Choroid plexus epithelial cell (primary cell): ENCODE measurements at places on chromosomes 7 and 10.

DNA sequence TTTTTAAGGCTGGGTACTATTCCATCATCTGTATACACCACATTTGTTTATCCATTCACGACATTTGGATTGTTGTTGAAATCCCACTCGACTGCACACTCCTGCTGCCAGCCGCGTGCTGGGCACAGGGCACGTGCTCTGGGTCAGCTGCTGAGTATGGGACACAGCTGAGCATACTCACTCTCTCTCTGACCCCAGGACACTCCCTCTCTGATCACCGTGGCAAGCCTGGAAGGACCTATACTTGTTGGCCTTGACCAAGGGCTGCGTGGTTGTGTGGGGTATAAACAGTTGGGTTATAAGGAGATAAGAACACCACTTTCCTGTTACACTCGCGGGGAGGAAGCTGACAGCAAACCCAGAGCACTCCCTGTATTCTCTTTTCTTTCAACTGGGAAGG, 153.0 kb upstream of the RHEB start:
- no peak for DNase-seq

DNA sequence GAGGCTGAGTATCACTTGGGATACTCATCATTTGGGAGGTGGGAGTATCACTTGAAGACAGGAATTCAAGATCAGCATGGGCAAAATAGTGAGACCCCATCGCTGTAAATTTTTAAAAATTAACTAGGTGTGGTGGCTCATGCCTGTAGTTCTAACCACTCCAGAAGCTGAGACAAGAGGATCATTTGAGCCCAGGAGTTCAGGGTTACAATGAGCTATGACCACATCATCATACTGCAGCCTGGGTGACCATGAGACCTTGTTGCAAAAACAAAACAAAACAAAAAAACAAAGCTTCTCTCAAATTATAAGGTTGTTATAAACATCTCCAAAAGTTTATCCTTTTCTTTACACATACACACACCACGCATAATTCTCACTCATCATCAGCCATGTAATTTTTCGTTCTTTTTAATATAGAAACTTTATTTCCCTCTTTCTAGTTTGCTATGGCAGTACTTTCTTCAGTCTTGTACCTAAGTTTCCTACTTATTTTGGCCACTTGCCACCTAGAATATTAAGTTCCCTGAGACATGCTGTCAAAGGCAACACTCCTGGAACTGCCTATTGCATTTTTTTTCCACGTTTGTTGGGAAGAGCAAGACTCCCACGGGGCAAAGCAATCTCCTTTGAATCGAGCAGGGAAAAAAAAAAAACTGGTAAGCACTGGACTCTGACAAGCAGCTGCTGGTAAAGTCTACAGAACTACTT, 37.1 kb downstream of the SKIDA1 start:
- peak; percentile 65 for DNase-seq

GRCh38 chr10:32317795-32318357, 29.1 kb downstream of the EPC1 start:
- no peak for DNase-seq

GRCh38 chr7:48173313-48173712, 2.1 kb downstream of the ABCA13 start:
- DNase-seq, result no peak

DNA sequence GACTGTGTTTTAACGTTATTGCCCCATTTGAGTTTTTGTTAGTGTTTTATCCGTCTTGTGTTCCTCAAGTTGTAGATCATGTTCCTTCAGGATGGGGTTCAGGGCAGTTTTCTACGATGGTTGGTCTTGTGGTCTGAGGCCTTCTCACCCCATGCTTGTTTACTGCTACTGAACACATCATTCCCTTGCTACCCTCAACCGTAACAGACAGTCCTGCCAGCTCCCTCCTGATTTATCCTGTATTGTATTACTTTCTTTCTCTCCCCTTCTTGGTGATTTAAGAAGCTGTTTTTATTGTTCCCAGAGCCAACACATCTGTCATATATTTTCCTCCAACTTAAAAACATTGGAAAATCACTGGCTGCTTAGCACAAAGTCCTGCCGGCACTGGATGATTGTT, 719.8 kb downstream of the INHBA start:
- peak; percentile 17 for DNase-seq

DNA sequence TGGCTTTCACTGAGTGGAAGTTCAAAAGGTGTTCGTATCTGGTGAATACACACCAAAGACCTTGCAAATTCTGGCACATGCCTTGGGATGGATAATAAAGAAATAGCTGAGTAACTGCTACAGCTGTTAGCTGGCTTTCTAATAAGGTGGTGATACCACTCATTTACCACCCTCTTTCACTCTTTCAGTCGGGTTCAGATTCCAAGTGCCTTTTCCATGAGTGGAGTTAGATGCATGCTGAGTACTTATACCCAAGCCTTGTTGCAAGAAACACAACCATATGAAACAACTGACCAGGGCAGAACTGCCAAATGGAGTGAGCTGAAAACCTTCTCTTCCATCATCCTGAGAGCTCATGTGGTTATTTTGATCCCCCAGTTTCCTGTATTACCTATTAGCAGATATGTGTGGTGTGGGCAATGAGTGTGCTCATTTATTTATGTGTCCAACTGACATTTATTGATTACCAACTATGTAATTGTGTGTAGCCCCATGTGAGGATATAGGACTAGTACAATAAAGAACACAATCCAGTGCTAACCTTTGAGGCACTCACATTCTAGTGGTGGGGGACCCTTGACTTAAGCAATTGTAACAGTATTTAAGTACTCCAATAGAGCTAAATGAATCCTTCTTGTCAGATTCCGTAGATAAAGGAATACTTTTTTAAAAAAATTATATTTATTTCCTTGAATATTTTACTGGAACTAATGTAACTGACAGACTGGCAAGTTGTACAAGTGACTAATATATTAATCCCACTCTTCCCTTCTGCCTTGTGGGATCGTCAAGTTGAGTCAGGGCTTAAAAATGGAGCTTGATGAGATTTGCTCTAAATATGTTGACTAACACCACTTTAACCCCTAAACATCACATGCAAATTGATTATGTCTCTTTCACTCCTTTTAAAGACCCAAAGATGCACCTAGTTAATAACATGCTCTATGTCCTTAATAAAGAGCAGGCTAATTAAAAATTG, 124.7 kb downstream of the ARID5B start:
- DNase-seq, result no peak

GRCh38 chr7:41693150-41693997, 9.5 kb downstream of the INHBA start:
- DNase-seq, result peak; percentile 83

DNA sequence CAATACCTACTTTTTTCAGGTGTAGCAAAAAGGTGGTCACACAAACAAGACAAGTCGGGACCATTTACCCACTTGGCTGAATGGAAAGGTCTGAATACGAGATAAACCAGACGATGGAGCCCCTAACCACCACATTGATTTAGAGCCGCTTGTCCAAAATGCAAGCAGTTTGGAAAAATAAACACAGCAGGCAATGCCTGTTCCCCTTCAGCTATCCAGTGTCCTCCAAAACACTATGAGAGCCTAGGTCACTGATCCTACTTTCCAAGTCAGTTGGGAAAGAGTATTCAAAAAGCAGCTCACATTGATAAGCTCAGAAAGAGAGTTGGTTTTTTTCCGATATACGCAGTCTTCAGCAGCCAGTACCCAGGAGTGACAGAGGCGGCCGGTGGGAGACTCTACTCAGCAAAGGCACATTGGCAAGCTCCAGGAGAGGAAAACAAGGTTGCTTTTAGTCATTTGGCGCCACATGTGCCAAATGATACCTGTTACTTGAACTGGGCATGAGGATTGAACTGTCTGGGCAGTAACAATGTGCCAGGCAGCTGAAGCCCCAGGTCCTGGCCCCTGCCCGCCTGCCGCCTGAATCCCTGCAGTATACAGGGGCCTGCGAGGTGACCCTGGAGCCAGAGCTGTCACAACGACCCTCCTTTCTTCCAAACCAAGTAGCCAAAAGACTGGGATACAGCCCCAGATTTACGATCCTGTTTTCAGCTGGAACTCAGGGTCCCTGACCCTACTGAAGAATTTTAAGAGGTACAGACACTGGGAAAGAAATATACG, 109.8 kb downstream of the PIP4K2A start:
- DNase-seq, result no peak

GRCh38 chr7:39664057-39664456, 40.7 kb downstream of the RALA start:
- no peak for DNase-seq

GRCh38 chr7:81519886-81520285, 250.0 kb downstream of the HGF start:
- no peak for DNase-seq

- no peak for DNase-seq
Measured at GRCh38 chr7:35725280-35725680, 30.3 kb upstream of the HERPUD2 start.

GRCh38 chr10:76621886-76622620, 1015.6 kb downstream of the KCNMA1 start:
- no peak for DNase-seq

GRCh38 chr7:770741-771166, 43.7 kb upstream of the PRKAR1B start:
- DNase-seq, result peak; percentile 52

- DNase-seq, result peak; percentile 83
Measured at GRCh38 chr10:72274213-72274729, 547 bp downstream of the DDIT4 start.

DNA sequence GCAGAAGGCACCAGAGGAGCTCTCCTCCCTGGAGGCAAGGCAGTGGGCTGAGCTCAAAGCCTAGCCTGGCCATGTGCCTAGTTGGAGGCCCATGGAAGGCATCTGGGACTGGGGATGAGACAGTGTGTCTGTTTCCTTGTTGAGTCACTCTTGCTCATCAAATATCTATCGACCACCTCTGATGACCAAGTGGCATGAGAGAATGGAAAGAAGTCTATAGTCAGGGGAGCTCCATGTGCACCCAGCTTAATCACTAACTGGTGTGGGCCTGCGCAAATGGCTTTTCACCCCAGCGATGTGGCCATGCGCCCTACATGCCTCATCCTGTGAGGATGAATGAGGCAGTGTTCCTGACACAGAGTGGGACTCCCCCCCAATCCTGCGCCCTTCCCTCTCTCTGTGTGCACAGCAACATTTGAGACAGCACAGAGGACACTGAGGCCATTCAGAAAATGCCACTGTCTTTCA, 229.9 kb downstream of the RPS24 start:
- DNase-seq, result no peak

DNA sequence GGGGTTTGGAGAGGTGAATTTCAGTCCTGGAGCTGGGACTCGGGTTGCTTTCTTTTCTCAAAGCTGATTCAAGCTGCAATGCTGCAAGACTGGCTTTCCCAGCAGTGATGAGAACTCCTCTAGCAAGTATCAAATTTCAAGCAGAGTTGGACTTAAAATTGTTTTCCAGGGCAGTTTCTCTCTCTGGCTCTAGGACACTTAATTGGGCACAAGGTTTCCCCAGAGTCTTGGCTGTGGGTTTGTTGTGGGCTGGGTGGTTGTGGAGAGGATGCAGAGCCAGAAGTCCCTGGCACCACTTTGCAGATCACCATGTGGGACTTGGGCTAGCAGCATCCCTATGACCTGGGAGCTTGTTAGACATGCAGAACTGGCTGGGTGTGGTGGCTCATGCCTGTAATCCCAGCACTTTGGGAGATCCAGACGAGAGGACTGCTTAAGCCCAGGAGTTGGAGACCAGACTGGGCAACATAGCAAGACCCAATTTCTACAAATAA, 16.8 kb downstream of the AKR1B15 start:
- DNase-seq, result peak; percentile 60

GRCh38 chr10:125034675-125035074, 92.8 kb downstream of the ZRANB1 start:
- DNase-seq, result peak; percentile 39

GRCh38 chr10:34716234-34716633, 98.9 kb downstream of the PARD3 start:
- no peak for DNase-seq
